ENCODE measurements at places on chromosomes 13 and 19.

DNA sequence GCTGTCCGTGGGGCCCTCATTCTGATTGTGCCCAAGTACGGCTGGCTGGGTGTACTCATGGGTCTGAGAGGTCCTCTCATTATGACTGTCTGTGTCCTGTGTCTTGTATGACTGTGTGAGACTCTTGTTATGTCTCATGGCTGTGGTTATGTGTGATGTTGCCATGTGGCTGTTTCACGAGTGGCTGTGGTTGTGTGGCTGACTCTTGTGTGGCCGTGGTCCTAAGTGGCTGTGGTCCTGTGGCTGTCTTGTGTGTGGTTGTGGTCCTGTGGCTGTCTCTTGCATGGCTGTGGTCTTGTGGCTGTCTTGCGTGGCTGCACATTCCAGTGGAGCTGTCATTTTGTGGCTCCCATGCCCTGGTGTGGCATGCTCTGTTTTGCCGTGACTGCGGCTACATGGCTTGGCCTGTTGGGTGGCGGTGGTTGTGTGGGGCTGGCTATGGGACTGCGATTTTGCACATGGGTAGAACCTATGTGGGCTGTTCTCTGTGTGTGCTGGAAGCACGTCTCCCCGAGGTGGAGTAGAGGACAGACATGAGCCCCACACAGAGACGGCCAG lies 2.5 kb downstream of the LYL1 start:
- DNase-seq = no peak

DNA sequence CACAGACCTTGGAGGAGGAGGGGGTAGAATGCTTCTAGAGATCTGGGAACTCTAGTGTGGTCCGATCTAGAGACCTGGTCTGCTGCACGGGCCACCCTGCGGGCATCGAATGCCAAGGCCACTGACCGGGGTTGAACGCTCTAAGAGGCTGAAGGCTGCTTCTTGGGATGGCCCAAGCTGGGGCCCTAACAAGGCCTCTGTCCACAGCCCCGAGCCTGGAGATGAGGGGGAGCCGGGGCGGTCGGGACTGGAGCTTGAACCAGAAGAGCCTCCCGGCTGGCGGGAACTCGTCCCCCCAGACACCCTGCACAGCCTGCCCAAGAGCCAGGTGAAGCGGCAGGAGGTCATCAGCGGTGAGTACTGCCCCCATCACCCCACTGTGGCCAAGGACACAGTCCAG lies 15.3 kb downstream of the ARHGEF1 start:
- no peak for DNase-seq

- no peak for DNase-seq
These were observed 3.0 kb upstream of the IL12RB1 start for GRCh38 chr19:18089726-18090125.

GRCh38 chr13:47334173-47334572 lies 437.3 kb upstream of the HTR2A start:
- no peak for DNase-seq

DNA sequence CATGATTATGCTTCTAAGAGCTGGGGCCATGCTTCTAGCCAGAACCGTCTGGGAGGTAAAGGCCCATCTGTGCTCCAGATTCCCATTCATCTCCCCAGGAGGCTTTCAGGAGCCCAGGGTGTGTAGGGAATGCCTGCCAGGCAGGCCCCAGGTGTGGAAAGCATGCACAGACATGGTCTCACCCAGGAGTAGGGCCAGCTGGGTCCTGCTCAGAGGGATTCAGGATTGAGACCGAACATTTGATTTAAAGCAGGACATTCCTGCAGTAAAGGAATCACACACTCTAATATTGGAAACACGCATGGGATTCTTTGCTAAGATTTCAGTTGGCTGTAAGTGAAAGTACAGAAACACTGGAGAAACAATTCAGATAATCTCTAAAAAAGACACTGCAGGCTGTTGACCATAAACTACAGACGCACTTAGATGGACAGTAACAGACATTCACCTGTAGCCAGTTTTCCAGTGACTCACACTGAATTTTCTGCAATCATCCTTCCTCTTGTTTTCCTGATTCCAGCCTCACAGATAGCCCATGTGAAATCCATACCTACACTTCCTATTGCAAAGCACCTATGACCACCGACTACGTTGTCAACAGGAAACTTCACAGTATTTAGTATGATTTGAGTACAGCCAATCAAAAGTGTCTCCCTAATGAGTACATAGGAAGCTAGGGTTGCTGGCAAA lies 257.8 kb downstream of the TBC1D4 start:
- DNase-seq = no peak

- no peak for DNase-seq
These were observed at the start of gene EBI3 for GRCh38 chr19:4229179-4229931. EBI3 (plus strand) TSS chr19:4229523; CDS start chr19:4229551, 28 bp downstream.

DNA sequence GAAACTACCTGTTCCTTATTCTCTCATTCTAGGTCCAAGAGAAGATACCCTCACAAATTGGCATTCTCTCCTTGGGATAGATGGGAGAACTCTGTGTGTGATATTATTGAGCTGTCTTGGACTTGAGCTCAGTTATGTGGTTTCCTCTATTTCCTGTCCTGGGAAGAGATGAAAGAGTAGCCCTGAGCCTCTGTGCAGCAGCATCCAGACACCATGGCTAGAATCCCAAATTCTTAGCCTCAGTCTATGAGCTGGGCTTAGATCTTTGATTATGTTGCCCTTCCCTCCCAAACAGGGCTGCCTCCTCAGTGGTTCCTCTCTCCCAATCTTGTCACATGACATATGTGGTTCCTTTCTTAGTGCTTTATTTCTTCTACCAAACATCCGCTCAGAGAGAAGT lies 290.7 kb downstream of the SPRY2 start:
- no peak for DNase-seq

DNA sequence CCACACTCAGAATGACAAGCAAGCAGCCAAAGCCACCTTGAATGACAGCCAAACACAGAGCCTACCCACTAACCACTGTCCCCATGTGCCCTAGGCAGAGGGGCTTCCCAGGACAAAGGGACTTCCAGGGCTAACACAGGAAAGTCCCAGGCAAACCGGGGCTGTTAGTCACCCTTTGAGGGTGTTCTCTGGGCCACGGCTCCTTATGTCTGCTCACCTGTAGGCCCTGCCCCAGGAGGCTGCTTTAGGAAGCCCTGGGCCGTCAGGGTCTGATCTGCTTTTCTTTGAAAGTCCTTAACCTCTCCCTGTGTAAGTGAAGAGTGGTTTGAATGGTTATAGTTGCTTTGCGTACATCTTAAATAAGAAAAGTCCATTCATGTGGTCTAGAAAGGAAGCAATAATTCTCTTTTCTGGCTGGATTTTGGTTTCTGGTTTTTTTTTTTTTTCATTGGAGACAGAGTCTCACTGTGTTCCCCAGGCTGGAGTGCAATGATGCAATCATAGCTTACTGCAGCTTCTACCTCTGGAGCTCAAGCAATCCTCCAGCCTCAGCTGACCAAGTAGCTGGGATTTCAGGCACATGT lies 161.4 kb downstream of the EFNB2 start:
- no peak for DNase-seq

DNA sequence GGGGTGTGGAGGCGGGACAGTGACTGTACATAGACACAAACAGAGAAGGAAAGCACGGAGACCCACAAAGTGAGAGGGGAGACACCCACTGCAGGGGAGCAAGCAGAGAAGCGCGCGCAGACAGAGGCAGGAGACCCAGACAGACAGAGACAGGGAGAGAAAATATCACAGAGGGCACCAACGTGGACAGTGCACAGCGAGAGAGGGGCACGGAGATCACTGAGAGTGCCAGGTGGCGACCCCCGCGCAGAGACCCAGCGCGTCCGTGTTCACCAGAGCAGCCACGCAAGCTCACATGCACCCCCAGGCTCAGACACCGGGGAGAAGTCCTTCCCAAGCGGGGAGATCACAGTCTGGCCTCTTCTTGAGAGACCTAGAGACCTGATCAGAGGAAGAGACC lies 1.4 kb upstream of the CACNG7 start:
- DNase-seq = no peak

DNA sequence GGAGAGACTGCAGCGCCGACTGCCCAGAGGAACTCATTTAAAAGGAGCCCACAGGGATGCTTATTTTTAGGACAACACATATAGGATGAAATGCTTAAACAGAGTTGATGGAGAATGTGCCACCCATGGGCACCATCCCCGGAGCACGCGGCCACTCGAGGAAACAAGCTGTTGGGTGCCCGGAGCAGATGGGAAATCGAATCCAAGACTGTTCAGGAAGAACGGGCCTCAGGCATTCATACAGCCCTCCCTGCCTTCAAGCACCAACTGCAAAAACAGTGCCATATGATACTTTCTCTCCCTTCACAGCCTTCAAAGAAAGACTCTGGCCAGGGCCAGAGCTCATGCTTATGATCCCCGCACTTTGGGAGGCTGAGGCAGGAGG lies 40.2 kb downstream of the RAB20 start:
- DNase-seq = no peak

DNA sequence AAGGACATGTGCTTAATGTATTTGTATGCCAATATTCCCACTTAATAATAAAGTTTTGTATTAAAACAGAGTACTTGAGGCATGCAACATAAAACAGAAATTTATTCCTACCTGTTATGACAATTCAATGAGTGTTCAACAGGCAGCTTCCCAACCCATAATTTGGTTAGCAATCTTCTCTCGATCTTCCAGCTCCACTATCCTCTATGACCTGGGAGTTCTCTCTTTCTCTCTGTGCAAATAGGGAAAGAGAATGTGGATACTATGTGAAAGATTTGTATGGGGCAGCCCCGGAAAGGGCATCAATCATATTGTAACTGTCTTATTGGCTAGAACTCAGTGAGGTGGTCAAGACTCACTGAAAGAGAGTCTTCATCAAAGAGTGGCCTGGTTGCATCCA lies 644.9 kb upstream of the PCDH20 start:
- no peak for DNase-seq

DNA sequence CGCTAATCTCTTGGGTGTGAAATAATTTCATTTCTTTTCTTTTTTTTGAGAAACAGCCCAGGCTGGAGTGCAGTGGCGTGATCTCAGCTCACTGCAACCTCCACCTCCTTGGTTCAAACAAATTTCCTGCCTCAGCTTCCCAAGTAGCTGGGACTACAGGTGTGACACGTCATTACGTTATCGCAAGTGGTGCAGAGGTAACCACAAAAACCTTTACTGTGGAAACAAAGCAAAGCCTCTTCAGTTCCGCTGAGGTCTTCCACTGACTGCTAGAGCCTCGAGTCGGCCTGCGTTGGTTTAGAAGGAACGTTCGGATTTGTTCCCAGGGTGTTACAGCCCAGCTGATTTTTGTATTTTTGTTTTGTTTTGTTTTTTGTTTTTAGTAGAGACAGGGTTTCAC lies 2.0 kb upstream of the ZNF784 start:
- no peak for DNase-seq

- peak; percentile 13 for DNase-seq
These were observed 225.6 kb downstream of the RAP2A start for GRCh38 chr13:97659602-97660001.

DNA sequence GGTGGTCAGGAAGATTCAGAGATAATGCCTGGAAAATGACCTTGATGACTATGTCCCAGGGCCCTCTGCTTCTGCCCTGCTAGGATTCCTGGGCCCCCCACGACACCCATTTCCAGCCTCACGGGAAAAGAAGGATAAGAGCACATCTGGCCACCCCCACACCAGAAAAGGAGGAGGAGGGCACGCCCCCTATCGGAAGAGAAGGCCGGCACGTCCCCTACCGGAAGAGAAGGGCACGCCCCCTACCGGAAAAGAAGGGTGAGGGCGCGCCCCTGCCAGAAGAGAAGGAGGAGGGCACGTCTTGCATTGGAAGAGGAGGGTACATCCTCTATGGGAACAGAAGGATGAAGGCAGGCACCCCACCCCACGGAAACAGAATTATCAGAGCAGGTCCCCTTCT lies 84.3 kb downstream of the IER2 start:
- peak; percentile 42 for DNase-seq

- DNase-seq = no peak
These were observed at the start of gene GRIN2D for GRCh38 chr19:48393559-48394330. GRIN2D (plus strand) TSS chr19:48393668; CDS start chr19:48398393, 4,725 bp downstream.

DNA sequence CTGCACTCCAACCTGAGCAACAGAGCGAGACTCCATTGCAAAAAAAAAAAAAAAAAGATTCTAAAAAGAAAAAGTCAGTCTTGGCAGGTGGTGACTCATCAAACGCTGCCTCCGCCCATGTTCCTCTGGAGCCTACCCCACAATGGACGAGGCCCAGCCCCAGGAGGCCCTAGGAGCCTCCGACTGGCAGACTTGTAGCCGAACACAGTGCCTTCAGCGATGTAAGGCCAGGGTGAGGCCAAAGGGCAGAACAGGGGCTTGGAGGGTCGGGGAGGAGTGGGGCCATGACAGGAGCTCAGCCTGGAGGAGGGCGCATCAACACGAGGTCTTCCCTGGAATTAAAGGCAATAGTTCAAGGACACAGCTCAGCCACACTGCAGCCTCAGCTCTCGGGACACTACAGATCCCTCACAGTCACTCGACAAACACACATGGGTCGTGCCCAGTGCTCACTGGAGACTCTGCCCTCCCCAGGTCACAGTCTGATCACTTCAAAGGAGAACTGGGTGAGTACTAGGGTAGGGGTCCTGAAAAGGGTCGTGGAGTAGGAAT lies 5.1 kb downstream of the USE1 start:
- DNase-seq = no peak

DNA sequence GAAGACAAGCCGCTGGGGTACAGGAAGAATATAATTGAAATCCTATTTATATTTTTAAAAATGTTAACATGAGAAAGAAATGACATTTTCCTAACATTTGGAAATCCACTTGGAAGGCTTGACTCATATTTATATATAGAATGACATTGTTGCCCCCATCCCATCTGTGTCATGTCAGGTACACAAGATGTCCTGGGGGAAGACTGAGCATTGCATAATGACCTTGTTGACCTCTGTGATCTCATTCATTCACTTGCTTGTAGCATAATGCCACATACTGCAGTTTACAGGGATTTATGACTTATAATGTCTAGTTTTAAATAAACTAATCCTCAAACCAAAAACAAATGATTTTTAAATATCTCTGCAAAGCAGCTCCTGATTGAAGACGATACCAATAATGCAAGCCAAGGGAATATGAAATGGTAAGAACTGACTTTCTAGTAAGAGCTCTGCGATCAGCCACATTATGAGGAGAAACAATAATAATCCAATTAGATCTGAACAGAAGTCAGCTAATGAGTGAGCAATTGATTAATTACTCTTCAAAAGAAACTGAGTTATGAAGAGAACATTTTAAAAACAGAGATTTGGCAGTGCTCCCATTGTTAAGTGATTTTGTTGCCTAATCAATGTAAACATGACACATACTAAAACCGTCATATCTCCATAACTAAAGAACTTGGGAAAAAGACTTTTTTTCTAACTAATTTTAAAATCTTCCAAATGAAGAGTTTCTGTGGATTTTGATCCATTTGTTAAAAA lies 21.2 kb upstream of the VWA8 start:
- DNase-seq = no peak

DNA sequence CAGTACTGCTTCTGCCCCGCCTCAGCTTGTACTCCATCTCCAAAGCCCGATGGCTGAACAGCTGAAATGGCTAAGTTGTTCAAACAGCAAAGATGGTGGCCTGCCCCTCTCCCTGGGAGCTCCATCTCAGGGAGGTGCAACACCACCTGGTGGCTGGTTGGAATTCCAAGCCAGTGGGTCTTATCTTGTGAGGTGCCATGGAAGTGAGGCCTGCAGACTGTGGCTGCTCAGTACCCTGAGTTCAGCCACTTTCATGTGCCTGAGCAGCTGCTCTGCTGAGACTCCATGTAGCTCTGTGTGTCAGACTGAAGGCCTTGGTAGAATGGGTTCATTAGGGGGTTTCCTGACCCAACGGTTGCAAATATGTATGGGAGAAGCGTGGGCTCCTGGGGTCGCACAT lies 67.3 kb upstream of the SPRY2 start:
- no peak for DNase-seq

- no peak for DNase-seq
These were observed 89.6 kb downstream of the LMO7 start for GRCh38 chr13:75725736-75726135.

GRCh38 chr19:47729468-47729798 lies 15.9 kb upstream of the NOP53 start:
- DNase-seq = no peak

All from HepG2 (cell line).